ENCODE measurements at places on chromosomes 1 and 21. TPM values are rescaled to one million over a fixed set of nuclear protein-coding genes. Genes with fewer than 3 reads are reported as not detected.

The FAM3B gene
- not detected for total RNA-seq

The MEX3A gene
- total RNA-seq, result 1.4 TPM

DNA sequence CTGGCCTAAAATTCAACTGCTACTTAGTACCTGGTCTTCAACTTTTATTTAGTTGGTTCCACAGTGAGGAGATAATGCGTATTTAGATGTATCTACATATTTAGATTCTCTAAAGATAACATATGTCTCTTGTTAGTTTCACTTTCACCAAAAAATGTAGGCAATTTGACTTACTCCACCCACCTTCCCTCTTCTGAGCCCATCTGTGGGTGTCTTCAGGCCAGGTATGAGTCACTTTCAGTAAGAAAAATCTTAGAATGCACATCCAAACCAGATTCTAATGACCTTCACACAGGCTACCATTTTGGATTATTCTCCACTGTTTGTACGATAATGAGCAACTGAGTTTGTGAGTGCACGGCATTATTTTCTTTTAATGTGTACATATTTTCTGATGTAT is 501.7 kb downstream of the NEGR1 start:
- DNase-seq, result no peak

DNA sequence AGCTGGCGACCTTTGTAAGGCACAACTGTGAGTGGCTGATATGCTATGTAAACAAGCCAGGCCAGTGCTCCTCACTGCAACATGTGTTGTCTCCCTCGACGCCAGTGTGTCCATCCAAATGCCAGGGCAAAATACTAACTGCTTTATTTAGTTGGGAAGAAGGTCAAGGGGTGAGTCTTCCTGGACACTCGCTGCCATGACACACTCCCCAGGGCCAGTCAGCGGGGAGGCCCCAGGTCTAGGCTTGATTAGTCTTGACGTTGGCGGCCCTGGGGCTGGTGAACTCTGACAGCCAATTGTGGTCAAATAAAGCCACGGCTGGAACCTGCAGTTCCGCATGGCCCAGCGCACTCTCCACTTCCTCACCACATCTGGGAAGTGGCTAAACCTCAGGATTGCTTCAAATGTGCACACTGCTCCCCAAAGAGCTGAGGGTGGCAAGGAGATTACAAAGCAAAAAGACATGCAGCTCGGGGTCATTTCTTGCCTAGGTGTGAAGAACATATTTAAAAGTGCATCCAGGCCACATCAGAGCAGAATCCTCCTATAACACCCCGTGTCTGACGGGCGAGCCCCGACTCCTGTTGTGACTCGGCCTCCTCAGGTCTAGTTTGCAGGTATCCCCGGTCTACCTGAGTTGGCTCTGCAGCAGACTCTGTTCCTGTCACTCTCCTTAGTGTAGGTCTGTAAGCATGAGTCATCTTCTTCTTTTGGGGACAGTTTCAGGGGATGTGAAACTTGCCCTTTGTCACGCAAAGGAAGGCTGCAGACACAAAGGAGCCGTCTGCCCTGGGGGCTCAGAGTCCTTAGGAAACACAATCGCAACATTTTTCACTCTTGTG is 183.5 kb downstream of the RUNX1 start:
- DNase-seq, result peak; percentile 82

DNA sequence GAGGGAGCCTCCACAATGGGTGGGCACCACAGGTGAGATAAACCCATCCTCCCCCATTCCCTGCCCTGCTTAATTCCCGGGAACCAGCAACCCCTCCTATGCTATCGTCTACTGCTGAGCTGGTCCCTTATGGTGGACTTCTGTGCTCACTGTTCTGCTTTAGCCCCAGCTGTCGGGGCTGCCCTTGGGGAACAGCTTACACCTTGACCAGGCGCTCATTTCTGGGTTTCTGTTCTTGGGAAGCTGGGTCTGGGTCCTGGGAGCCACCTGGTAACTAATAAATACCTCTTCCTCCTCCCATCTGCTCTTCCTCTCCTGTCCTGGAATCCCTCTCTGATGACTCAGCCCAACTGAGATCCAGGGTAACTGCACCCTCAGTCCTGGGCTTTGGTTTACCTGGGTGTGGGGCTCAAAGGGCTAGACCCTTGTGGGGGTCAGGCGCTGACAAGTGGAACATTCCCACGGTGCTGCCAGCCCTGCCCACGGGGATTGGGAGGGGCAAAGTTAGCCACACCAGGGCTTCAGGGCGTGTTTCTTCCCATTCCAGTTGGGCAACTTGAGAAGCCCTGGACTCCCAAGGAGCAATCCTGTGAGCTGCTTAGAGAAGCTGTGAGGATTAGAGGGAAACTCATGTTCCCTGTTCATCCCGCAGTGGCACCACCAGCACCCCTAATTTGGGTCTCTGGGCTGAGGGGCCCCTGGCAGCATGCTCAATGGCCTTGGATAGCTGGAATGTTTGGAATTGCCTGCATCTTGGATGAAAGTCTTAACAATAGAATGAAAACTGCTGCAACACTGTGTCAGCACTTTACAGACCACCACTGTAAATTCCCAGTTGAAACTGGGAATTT is 1.6 kb downstream of the PCAT6 start:
- no peak for DNase-seq

GRCh38 chr1:34831721-34832246 is 27.8 kb downstream of the SMIM12 start:
- no peak for DNase-seq

DNA sequence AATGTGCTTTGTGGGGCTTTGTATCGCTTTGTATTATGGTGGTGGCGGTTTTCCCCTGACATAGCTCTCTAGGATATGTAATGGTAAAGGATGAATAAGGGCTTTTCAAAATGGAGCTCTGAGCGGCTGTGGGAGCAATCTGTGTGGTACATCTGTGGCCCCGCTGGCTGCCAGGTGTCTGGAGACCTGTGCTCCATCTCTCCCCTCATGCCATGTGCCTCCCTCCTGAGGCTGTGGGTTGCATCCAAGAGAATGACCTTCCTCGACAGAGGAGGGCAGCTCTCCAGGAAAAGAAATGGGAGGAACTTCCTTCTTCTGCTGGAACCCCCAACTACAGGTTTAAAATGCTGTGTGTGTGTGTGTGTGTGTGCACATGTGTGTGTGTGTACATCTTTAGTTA is 78.7 kb downstream of the RYR2 start:
- DNase-seq, result no peak

DNA sequence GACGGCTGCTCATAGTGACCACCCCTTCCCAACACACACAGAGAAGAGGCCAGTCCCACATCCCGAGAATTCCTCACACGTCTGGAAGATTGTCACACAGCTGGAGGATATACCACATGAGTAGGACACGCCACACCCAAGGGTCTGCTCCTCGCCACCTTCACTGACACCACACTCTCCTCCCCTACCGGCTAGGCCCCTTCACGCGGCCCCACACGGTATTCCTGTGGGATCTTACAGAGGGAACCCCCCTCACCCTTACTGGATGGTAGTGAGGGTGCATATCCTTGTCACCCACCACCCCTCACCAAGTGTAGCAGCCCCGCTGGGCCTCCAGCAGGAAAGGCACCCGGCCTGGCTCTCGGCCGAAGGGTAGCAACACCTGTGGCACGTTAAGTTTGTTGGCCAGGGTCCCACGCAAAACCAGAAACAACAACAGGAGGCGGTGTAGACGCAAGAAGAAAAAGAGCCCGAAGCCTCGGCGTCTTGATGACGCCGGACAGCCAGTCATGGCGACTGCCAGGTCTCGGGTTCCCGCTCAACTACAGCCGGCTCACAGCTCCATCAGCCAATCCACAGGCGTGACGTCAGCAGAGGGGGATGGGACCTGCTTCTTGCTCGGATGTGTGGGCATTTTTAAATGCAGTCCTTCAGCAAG is at the start of gene NUP210L:
Gene NUP210L, minus strand, starts transcription at position 540 of the 658 bp plus-strand sequence.
- DNase-seq, result peak; percentile 31
